ENCODE measurements at places on chromosomes 5 and 9. TPM values are rescaled to one million over a fixed set of nuclear protein-coding genes. Genes with fewer than 3 reads are reported as not detected.

DNA sequence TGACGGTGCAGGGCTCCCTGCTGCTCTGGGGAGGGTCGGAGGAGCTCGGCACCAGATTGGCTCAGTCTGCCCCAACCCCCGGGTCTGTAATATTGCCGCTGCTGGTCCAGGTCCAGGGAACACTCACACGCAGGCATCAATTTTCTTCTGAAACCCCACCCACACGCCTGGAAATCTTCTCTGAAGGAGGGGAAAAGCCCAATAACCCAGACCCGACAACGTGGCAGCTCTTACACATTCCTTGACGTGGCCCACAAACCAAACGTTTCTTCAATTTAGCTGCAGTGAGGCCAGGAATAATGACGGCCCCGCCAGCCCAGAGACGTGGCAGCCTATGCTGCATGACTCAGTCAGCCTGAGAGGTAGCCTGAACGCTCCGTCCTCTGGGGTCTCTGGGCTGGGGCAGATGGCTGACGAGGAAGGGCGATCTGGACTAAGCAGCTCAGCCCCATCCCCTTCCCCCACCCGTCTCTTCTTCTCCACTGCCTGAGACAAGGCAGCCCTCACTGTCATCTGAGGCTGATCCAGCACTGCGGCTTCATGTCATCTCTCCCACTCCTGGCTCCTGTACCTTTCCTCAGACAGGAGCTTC, 9.9 kb upstream of the SPARC start:
- DNase-seq = no peak

GRCh38 chr9:89911721-89912604, 307.2 kb downstream of the GADD45G start:
- peak; percentile 91 for DNase-seq

FOXD4L5 gene
- not detected for total RNA-seq

DNA sequence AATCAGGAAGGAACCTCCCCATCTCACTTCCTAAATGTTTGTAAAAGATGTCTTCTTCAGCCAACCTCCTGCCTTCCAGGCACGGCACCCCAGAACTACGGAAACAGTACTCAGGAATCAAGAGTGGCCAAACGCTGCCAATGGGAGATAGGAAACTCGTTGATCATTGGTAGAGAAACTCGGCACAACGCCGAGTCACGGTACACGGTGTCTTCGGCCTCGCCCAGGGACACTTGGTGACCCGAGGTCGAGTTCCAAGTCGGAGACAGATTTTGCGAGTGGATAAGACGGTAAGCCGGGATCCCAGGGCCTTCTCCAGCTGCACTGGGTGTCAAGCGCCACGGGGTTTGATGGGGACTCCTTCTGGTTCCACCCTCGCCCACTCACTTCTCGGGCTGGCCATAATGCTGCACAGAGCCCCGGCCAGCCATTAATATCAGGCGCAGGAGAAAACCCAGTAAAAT, 343 bp downstream of the KIAA0825 start:
- peak; percentile 92 for DNase-seq

POLR3G gene
- 0.42 TPM for total RNA-seq

NUDT12 gene
- 7.0 TPM for total RNA-seq

FAM81B gene
- total RNA-seq = not detected

DNA sequence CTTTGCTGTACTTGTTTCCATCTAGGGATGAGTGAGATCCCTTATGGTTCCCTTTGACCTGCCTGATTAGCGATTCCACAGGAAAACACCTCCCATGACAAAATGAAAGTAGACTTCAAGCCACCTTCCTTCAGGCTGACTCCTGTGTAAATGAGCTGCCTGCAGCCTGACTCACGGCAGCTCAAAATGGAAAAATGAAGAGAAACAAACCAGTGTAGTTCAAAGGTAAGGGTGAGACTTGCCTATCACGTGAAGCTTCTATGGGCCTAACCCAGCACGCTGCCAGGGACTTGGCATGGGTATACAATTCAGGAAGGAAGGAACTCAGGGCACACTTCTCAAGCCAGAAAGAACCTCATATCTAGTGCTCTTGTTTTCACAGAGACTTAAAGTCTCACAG, 110.1 kb upstream of the LRRTM2 start:
- DNase-seq = no peak

- DNase-seq = no peak
These were observed 115.7 kb downstream of the FBXL17 start for GRCh38 chr5:108266242-108266641.

FGD3 gene
- total RNA-seq = 5.0 TPM

- no peak for DNase-seq
These were observed 66.5 kb downstream of the F2RL2 start for GRCh38 chr5:76556511-76557221.

DNA sequence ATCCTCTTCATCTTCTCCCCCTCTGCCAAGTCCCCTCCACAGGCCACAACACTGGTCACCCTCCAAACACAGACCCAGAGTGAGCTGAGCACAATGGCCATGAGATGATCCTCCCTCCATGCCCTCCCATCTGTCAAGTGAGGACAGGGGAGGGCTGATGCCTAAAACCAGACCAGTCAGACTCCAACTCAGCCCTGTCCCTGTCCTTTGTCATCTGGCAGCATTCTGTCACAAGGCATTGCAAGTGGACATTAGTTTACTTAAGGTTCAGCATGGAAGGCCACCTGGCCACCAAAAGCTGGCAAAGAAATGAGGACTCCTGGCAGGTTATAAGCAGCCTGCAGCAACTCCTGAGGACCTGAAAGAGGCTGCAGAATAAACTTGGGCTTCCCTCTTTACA, 136.2 kb upstream of the SLC30A5 start:
- no peak for DNase-seq

DNA sequence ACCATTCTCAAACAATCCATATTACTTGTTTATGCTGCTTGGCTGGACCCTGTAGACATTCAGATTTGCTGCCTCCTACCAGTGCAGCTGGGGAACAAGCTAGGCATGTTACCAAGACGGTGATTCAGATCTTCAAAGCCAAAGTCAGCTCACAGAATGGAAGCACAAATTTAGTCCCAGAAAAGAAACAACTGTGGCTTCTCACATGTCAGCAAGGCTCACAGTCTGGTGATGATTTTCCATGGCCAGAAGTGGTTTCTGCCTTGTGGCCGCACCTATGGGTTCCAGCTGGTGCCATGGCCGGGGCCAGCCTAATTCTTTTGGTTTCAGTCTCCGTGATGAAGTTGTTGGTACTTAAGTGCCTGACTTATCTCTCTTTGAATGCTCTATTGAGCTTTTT, 182.2 kb downstream of the TMC1 start:
- DNase-seq = no peak

SYK gene
- total RNA-seq = 9.1 TPM

DNA sequence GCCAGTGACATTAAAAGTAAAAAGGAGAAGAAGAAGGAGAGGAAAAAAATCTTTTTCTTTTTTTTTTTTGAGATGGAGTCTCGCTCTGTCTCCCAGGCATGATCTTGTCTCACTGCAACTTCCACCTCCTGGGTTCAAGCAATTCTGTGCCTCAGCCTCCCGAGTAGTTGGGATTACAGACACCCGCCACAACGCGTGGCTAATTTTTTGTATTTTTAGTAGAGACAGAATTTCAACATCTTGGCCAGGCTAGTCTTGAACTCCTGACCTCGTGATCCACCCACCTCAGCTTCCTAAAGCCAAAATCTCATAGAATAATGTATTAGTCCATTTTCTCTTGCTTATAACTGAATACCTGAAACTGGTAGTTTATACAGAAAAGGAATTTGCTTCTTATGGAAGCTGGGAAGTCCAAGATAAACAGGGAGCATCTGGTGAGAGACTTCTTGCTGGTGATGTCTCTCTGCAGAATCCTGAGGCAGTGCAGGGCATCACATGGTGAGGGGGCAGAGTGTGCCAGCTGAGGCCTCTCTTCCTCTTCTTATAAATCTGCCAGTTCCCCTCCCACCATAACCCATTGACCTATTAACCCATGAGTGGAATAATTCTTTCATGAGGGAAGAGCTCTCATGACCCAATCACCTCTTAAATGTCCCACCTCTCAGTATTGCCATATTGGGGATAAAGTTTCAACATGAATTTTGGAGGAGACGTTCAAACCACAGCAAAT, 466.3 kb downstream of the GADD45G start:
- DNase-seq = peak; percentile 42

CCDC183 gene
- 0.33 TPM for total RNA-seq

- no peak for DNase-seq
These were observed 120.6 kb downstream of the SEMA6A start for GRCh38 chr5:116453988-116454411.

DNA sequence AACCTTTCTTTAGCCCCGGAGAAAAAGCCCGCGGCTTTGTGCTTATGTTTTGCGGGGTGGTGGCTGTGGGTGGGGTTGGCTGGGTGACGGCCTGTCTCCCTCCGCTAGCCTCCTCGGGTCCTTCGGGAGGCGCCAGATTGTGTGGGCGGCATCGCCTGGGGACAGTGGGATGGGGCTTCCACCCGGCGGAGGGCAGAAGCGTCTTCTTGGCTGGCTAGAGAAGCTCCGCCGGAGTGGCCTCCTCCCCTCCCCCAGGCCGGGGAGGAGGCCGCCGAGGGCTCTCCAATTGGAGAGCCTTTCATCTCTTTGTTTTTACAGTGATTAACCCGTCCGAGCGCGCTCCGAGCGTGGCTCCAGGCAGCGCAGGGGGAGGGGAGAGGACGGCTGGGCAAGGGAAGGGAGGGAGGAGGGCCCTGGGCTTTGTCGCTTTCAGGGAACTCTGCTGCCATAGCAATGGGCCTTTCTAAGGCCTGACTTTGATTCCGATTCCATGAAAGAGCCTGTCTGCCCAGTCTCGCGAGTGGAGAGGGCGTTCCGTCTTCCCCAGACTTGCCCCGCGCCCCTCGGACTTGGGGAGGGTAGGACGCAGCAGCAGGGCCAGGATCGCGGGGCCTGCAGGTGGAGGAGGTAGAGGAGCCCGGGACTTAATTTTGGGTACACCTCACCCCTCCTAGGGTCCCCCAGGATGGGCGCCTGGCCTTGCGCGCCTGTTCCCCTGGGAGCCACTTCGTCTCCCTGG, 36.7 kb upstream of the TIFAB start:
- no peak for DNase-seq

GRCh38 chr5:1001406-1002270, 7.0 kb upstream of the NKD2 start:
- no peak for DNase-seq

DNA sequence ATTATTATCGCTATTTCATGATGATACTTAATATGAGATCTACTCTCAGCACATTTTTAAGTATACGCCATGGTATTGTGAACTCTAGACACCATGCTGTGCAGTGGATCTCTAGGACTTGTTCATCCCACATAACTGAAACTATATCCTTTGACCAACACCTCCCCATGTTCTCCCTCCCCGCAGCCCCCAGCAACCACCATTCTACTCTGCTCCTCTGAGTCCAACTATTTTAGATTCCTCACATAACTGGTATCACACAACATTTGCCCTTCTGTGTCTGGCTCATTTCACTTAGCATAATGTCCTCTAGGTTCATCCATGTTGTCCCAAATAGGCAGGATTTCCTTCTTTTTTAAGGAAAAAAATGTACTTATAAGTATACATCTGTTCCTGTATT, 6.6 kb upstream of the TBC1D2 start:
- no peak for DNase-seq

GRCh38 chr9:130714586-130715110, 21.1 kb downstream of the EXOSC2 start:
- DNase-seq = no peak

GRCh38 chr5:52707616-52708015, 80.1 kb upstream of the ITGA1 start:
- DNase-seq = no peak

- no peak for DNase-seq
These were observed 52.3 kb upstream of the IFNK start for GRCh38 chr9:27471789-27472188.

GRCh38 chr9:77488439-77489126, 159.5 kb downstream of the GNA14 start:
- DNase-seq = no peak

DNA sequence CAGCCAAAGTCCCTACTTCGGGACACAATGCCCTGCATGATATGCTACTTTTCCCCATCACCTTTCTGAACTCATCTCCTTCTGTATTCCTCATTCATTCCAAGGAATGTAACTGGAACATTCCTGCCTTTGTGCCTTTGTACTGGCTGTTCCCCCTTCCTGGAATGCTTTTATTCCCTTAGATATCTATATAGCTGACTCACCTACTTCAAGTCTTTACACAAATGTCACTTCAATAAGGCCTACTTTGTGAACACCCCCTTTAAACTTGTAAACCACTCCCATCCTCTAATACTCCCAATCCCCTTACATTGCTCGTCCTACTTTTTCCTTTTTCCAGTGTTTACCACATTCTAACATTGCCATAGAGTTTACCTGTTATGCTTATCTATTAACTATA, 2.4 kb downstream of the NOL6 start:
- DNase-seq = no peak

EMB gene
- total RNA-seq = 18.9 TPM

GRCh38 chr9:90288275-90288639, 354.4 kb downstream of the DIRAS2 start:
- DNase-seq = no peak

ZNF454 gene
- total RNA-seq = 2.3 TPM

ADGRD2 gene
- not detected for total RNA-seq

BRINP1 gene
- not detected for total RNA-seq

- DNase-seq = no peak
These were observed 186.6 kb upstream of the ZNF608 start for GRCh38 chr5:124932791-124933600.

FOXD4L4 gene
- not detected for total RNA-seq

DNA sequence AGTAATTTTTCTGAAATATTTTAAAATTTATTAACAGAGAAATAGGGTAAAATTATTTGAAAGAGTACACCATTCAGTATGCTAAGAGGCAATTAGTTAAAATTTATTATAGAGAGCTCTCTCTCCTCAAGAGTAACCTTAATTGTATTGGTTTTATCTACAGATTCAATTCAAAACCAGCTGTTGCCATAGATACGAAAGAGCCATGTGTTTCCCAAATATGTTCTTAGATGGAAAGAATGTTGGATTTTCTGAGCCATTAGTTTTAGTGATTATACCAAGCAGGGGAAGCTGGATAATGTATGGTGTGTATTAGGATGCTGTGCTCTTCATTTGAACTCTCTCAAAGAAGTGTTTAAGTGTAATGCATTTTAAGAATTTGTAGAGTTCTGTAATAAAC, 27.8 kb downstream of the C7 start:
- DNase-seq = no peak

DNA sequence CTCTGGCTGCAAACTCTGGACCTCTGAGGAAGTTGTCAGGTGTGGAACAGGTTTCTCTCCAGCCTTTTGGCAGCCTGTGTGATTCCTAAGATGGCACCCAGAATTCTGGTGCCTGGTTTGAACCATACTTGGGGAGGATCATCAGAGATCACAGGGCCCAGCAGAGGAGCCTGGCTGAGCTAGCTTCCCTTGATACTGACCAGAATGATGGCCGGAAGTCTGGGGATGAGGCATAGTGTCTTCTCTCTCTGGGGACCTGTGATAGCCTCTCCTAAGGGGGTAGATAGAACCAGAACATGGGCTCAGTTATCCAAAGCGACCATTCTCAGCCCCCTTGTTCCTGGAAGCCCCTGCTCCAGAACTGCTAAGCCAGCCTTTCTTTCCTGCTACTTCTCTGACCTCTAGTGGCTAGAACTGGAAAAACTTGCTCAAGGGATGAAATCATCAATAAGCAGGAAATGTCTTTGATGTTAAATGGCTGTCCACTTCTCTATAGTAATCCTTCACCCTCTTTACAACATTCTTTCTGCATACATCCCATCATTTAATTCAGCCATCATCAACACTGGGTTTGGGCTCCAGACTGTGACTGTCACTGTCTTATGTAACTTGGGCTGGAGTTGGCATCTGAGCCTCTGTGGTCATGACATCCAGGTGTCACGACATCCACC, 55.1 kb downstream of the C9orf152 start:
- DNase-seq = no peak

PCDHGB2 gene
- 5.7 TPM for total RNA-seq

CDX1 gene
- 0.23 TPM for total RNA-seq

GRCh38 chr5:40333459-40334241, 346.1 kb upstream of the PTGER4 start:
- no peak for DNase-seq

Measured in esophagus muscularis mucosa (tissue), 4 donors.